ENCODE measurements at places on chromosomes 3 and 15.

GRCh38 chr3:141921316-141921715 lies 44.9 kb downstream of the ATP1B3 start:
- no peak for DNase-seq

DNA sequence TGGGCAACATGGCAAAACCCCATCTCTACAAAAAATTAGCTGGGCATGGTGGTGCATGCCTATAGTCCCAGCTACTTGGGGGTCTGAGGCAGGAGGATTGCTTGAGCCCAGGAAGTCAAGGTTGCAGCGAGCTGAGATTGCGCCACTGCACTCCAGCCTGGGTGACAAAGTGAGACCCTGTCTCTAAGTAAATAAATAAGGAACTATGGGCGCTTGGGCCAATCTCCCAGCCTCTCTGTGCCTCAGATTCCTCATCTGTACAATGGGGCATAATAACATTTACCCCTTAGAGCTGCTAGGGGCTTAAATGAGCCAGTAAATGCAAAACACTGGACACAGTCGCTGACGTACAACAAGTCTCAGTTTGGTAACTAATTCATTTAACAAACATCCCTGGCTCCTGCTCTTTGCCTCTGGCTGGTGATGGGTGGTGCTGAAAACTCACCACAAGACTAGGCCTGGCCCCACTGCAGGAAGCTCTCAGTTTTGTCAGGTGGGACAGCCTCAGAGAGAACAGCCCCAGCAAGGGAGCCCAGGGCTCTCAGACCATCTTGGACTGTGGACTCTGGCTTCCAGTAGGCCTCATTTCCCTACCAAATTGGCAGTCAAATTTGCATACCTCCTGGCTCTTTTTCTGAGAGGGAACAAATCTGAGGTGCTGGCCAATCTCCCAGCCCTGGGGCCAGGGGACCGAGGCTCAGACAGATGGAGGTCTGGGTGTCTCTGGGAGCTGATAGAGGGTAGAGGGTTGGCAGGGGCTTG lies 6.4 kb upstream of the TBC1D2B start:
- no peak for DNase-seq

- DNase-seq, result no peak
Measured at GRCh38 chr3:45575386-45575923, 19.1 kb upstream of the LIMD1 start.

DNA sequence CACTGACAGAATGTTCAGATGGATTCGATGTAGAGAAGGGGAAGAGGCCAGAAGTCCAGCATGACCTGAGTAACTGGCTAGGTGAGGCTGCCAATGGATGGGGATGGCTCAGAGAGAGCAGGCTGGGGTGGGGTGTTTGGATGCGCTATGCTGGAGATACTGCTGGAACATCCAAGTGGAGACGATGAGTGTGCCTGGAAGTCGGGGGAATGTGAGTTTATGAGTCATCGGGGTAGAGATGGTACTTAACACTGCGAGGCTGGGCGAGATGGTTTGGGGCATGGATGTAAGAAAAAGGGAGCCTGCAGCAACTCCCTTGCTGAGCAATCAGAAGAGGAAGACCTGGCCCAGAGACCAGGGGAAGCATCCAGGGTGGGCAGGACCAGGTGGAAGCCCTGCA lies 180.7 kb downstream of the SLCO3A1 start:
- no peak for DNase-seq

DNA sequence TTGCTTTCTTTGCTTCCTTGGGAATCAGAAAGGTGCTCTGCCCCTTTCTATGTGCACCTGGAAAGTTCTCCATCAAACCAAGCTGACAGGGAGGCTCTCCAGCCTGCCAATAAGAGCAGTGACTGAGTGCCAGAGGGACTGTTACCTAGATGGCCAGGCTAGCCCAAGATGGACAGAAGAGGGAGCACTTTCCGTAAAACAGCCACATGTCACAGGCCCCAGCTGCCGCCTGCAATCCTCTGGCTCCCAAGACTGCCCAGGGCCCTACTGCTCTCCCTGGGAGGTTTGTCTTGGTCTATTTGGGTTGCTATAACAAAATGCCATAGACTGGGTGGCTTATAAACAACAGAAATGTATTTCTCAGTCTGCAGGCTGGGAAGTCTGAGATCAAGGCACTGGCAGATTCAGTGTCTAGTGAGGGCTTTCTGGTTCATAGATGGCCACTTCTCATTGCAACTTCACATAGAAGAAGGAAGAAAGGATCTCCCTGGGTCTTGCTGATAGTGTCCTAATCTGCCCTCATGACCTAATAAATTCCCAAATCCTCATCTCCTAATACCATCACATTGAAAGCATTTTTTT lies 72.3 kb downstream of the TAMM41 start:
- DNase-seq, result no peak

DNA sequence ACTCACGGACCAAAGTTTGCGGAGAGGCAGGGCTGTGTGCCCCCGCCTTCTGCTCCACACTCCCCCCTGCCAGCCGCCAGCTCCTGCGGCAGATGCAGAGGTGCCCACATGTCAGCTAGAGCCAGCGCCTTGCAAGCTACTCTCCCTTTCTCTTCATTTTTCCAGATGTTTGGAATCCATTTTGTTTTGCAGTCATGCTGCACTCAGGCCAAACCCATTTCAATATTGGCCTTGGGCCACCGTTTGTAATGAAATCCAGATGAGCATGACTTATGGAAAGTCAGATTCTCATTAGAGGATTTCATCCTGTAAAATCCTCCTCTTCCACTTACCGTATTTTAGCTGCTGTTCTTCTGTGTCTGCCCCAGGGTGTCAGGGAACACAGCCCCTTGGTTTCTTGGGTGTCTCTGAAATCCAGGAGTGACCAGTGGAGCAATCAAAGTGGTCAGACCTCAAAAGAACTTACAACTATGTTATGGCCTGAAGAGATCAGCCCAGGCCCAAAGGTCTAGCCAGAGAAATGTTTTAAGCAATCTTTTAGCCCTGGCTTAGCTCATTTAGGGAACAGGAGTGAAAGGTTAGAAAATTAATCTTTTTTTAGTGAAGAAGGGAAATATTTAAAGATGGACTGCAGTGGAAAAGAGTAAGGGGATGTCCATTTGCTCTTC lies 65.8 kb downstream of the AAGAB start:
- no peak for DNase-seq
